Tibial nerve (tissue), 4 donors: ENCODE measurements at places on chromosomes 3 and 15. TPM values are rescaled to one million over a fixed set of nuclear protein-coding genes. Genes with fewer than 3 reads are reported as not detected.

Gene MAGEL2
- total RNA-seq: 0.22 TPM

Gene TMEM212
- total RNA-seq: not detected

Gene PIK3CB
- 31.4 TPM for total RNA-seq

Gene CP
- total RNA-seq: 46.3 TPM

Gene GUCA1C
- not detected for total RNA-seq

Gene WDR5B
- 5.1 TPM for total RNA-seq

Gene CCK
- not detected for total RNA-seq
